ENCODE measurements at places on chromosomes 12 and 14.

DNA sequence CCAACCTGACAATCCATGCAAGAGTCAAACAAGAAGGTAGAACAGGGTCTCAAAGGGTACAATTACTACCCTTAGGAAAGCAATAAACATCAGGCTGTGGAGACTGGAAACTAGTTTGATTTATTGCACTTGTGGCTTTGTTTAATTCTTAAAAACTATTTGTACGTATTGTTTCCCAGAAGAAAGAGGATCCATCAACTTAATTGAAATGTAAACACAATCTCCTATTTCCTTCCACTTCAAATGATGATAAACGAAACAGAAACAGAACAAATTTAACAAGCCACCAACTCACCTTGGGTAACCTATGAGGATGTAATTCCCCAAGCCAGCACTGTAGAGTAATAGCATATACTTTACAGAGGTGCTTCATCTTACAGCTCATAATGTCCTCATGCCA lies 8.0 kb downstream of the STXBP6 start:
- DNase-seq = no peak

GRCh38 chr12:42608196-42608825 lies 18.8 kb upstream of the PRICKLE1 start:
- DNase-seq = no peak

- no peak for DNase-seq
These were observed 477.8 kb upstream of the TMPO start for GRCh38 chr12:98037401-98038140.

GRCh38 chr14:34009956-34010355 lies 59.1 kb upstream of the EGLN3 start:
- no peak for DNase-seq

- no peak for DNase-seq
These were observed 17.7 kb upstream of the SLC38A2 start for GRCh38 chr12:46390304-46390703.

- DNase-seq = no peak
These were observed 55.3 kb downstream of the PPM1H start for GRCh38 chr12:62879691-62880090.

- no peak for DNase-seq
These were observed 523 bp downstream of the WSB2 start for GRCh38 chr12:118060301-118061010.

DNA sequence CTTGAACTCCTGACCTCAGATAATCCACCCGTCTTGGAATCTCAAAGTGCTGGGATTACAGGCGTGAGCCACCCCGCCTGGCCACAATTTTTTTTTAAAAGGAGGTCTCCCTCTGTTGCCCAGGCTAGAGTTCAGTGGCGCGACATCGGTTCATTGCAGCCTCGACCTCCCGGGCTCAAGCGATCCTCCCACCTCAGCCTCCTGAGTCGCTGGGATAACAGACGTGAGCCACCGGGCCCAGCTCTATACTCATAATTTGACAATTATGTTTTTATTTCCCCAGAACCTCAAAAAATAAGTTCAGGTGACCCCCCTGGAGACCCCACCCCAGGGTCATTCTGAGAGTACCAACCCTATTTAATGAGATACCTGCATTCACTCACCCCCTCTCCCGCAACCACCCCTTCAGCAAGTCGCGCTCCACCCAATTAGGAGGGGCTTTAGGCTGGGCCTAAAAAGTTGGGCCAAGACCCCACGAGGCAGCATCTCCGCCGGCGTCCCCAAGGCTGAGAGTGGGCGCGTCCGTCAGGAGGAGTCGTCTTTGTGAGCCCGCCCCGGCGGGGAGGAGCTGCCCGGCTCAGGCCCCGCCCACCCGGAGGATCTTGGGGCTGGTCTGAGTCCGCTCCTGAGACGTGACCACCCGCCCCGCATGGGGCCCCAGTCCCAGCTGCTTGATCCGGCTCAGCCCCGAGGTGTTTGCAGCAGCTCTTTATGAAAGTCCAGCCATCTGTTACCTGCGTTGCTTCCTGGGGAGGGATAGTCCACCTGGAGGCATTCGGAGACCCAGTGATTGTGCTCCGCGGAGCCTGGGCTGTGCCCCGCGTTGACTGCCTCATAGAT lies at the start of gene ANKRD33:
ANKRD33 (plus strand) TSS at position 628 of the 840 bp plus-strand sequence; CDS start at position 712, 84 bp downstream.
- no peak for DNase-seq

GRCh38 chr12:5520037-5520436 lies 88.1 kb downstream of the NTF3 start:
- DNase-seq = no peak

- DNase-seq = no peak
These were observed 1187.3 kb upstream of the SEL1L start for GRCh38 chr14:82720946-82721345.

- DNase-seq = no peak
These were observed 166.8 kb upstream of the TMEM260 start for GRCh38 chr14:56412468-56413434.

GRCh38 chr12:1995205-1995896 lies 8.9 kb downstream of the DCP1B start:
- DNase-seq = no peak

DNA sequence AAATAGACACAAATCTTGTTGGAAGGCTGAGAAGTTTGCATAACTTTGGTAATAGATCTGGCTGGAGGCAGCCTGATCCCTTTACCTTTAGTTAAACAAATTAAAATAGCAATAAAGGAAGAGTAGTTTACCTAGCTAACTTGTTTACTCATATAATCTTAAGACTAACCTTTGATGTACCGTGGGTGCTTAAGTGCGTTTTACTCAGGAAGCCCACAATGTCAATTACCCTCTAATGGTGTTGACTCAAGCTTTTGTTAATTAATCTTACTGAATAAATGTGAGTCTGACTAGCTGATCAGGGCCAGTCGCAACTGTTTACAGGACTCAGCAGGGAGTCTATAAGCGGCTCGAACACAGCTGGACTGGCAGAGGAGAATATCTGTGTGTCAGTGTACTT lies 51.5 kb downstream of the FAR2 start:
- no peak for DNase-seq

DNA sequence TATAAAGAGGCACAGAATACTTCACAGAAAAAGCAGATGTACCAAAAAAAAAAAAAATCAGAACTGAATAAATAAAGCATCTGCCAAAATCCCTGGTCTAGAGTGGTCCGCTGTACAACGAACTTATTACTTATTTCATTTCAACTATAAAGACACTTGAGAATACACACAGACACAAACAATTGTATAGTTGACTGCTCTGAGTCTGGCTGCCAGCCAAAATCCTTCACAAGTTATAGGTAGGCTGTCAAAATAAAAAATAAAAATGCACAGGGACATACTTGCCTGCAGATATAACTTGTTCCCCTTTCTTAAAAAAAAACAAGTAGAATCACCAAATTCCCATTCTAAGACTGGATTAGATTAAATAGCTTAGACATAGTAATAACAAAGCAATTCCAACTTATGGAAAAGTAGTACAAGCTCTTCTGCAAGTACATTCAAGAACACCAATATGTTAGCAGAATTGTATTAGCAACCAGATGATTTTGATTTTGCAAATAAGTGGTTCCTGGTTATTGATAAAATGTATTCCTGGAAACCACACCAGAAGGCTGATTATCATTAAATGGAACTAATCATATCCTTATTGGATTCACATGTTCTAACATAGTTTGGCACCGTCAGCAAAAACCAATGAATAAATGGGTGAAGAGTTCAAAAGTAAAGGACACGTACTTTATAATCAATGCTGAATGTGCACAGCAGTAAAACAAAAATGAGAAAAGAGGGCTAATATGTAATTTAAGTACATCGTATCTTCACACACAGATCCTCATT lies 248.5 kb downstream of the NELL2 start:
- DNase-seq = no peak

DNA sequence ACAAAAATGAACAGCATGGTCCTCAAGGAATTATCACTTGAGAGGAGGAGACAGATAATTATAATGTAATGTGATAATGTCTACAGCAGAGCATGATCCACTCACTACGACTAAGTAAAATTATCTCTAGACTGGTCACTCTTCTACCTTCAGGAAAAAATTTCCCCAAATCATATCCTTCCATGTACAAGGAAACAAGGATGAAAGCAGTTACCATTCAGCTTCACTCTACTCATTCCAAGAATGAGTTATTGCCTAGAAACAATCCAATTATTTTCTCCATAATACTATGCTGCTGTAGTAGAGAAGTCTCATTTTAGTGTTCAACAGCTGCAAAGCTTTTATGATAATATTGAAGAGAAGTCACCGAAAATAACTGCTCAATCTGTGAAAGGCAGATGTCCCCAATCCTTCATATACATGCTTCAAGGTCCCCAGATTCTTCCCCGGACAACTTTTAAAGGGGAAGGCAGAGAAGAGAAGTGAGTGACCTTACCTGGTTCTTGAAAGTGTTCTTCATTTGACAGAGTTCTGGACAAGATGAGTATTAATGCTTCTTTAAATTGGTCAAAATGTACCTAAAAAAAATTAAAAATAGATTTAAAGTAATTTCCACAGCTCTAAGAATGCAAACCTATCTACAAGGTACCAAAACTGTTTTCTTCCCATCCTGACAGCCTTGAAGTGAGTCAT lies 24.6 kb downstream of the NIN start:
- no peak for DNase-seq

DNA sequence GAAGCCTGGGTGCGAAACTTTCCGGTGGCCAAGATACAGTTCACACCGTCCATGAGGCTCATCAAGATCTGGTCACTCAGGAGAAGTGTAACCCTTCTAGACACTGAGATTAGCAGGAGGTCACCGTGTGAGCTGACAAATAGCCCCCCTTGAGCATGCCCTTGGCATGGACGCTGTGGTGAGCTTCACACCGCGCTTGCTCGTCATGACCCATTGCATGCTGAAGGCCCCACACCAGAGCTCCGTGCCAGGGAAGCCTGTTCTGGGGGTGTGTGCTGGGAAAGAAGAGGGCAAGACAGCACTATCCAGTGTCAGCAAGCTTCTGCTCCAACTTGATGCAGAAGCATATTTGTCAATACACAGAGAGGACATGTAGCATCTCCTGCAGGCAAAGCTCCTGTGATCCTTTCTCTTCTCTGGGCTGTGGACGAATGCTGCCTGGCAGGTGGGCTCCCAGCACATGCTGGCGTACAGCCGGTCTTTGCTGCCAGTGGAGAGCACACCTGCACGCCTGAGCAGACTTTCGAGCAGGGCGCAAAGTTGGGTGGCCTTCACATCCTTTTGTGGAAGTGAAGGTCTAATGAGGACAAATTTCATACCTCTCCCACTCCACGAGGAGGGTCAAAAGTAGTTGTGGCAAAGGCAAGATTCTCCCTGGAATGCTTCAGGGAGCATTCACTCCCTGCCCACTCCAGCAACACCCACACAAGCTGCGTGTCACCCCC lies 126.9 kb upstream of the FKBP4 start:
- no peak for DNase-seq

DNA sequence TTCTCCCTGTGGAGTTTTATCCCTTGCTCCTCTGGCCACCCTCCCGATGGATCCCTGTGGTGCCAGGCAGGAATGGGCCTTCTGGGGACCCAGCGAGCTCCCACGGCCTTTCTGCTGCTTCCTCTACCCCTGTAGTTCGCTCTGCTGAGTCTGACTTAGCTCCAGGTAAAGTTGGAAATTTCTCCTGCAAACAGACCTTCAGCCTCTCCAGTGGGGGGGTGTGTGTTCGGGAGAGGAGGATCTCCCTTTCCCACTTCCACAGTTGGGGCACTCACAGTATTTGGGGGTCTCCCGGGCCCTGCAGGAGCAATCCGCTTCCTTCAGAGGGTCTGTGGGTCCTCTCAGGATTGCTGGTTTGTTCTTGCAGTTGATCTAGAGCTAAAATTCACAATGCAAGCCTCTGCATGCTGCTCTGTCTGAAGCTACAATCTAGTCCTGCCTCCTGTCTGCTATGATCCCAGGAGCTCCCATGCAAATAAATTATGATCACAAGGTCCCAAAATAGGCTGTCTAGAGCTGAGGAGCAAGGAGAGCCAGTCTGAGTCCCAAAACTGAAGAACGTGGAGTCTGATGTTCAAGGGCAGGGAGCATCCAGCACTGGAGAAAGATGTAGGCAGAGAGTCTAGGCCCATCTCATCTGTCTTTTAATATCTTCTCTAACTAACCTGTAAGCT lies 18.3 kb downstream of the MTRFR start:
- DNase-seq = no peak

DNA sequence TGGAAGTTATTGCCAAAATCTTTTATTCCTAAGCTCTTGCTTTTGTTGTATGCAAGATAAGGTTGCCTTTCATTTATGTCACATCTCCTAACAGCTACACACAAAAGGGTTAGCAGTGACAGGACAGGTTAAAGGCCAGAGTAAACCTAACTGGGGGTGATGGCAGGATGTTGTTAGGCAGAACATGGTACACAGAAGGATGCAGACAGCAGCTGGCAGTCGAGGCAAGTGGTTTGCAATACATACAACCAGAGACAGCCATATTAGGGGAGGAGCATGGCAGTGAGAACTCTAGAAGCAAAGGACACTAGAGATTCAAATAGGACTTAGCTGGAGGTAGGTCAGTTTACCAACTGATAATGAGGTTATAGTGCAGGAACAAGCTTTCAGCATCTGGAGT lies 2.7 kb upstream of the ABCD2 start:
- no peak for DNase-seq

DNA sequence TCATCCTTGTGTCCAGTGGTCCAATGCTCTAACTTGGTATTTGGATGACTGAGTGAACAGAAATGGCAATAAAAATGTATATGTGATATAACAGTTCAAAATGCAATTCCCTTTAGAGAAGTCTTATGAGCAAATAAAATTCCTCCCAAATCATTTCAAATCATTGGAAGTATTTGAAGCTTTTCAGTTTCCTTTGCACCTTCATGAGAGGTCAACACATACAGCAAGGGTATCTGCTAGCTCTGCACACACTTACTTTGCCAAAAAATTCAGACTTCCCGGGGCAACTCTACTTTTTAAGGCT lies 423.7 kb downstream of the ATP23 start:
- no peak for DNase-seq

- no peak for DNase-seq
These were observed 62.6 kb downstream of the FAR2 start for GRCh38 chr12:29211696-29212095.

- no peak for DNase-seq
These were observed 91.8 kb upstream of the RIN3 start for GRCh38 chr14:92421751-92422150.

DNA sequence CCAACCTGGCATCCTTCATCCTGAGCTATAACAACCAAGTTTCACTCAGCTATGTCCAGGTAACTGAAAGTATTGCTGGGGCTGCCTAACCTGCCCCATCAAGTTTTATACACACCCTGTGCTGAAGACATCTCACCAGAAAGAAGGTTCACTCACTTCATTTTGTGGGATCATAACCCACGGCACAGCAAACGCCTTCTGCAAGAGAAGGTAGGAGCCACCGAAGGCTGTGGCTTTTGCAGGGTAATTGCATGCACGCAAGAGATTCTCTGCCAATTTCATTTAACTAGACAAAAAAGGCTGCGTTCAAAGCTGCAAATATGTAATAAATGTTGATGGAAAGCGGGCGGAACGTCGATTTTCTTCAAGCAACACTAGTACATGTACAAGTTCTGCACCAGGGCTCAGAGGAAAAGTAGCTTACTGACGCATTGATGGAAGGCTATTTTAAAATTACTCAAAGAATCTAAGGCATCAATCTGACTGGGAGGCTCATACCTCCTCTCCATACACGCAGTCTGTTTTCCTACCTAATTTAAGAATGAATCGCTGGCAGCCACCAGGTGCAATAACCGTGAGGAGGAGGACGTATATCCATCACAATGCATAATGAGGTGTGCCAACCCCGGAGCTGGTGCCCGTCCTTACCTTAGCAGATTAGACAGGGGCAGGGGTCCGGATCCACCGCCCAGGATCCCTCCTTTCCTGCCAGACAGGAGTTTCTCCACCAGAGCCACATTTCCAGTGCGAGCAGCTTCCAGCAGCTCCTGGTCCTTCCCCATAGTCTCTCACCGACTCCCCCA lies 1.1 kb downstream of the ANKS1B start:
- DNase-seq = no peak

GRCh38 chr12:44876544-44877410 lies 662 bp upstream of the NELL2 start:
- DNase-seq = no peak
